Osteocyte (in vitro differentiated cells): ENCODE measurements at places on chromosomes 2 and 18.

DNA sequence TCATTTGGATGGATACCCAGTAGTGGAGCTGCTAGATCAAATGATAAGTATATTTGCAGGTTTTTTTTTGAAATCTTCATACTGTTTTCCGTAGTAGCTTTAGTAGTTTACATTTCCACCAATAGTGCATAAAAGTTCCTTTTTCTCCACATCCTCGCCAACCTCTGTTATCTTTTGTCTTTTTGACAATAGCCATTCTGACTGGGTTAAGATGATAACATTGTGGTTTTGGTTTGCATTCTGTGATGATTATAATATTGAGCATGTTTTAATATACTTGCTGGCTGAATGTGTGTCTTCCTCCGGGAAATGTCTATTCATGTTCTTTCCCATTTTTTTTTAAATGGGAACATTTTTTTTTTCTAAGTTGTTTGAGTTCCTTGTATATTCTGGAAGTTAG is 260.0 kb downstream of the GULP1 start:
- H3K36me3 ChIP-seq: peaks cover 21% of the 10 kb centered on the region
- no peak overlapping the region for H3K27ac ChIP-seq
- DNase-seq: no peak
- no peak overlapping the region for H3K4me3 ChIP-seq
- H3K27me3 ChIP-seq: no peaks in the 10 kb centered on the region

- no peak overlapping the region for H3K4me3 ChIP-seq
- H3K4me1 ChIP-seq: peaks cover 9% of the 10 kb centered on the region
- peaks cover 13% of the 10 kb centered on the region for H3K27me3 ChIP-seq
- peak overlapping the region; percentile 8 for H3K27ac ChIP-seq
- no peak for DNase-seq
Observed at GRCh38 chr2:236558993-236559978, 10.3 kb upstream of the ACKR3 start.

- peaks cover 4% of the 10 kb centered on the region for H3K27me3 ChIP-seq
- no peak overlapping the region for H3K27ac ChIP-seq
- no peaks in the 10 kb centered on the region for H3K4me1 ChIP-seq
- no peak for DNase-seq
- H3K36me3 ChIP-seq: peaks cover 4% of the 10 kb centered on the region
- H3K4me3 ChIP-seq: no peak overlapping the region
Observed at GRCh38 chr2:11853197-11853588, 106.8 kb downstream of the LPIN1 start.

DNA sequence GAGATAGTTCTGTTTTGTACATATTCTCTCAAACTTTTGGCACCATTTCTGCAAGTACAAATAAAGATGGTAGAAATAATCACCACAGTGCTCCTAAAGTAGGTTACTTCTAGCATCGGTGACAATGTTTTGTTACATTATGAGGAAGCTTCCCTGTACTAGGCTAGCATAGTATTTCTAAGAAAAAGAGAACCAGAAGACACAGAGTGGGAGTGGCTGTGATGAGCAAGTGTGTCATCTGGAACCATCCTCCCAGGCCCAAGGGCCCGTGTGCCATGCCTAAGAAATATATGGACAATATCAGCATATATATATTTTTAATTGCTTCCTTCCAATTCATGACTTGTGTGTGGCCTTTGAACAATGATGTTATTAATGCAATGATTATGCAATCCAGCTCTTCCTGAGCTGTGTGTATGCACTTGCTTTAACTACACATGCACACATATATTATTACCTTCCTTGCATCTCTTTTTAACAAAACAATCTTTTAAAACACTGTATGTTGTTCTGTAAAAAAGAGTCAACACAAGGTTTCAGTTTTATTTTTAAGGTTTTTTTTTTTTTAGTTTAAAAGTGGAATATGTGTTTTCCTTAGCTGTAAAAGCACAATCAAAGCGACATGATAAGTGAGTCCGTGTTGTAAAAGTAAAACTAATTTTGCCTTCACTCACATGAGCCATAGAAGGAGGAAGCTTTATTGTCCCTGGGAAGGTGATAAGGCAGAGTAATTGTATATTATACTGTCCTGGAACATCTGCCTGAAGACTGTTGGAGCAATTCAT is 303.9 kb downstream of the ZNF407 start:
- no peak overlapping the region for H3K4me3 ChIP-seq
- DNase-seq: no peak
- H3K4me1 ChIP-seq: peaks cover 35% of the 10 kb centered on the region
- H3K27ac ChIP-seq: no peak overlapping the region
- no peaks in the 10 kb centered on the region for H3K36me3 ChIP-seq
- H3K27me3 ChIP-seq: no peaks in the 10 kb centered on the region
